ENCODE measurements at places on chromosomes 12 and 14.

GRCh38 chr12:99915251-99916082, 69.3 kb downstream of the ANKS1B start:
- DNase-seq, result no peak

DNA sequence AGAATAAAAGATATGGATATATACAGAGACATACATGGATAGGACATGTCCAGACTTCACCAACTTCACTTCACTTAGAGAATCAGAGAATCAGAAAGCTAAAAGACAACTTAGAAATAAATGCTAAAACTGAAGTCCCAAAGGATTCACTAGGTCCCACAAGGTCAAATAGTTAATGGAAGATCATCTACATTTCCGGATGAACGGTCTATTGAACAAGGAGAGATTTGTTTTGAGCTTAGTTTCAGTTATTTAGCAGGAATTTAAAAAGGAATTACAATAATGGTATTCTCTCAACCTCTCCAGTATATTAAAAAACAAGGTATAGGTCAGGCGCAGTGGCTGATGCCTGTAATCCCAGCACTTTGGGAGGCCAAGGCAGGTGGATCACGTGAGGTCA, 187.0 kb downstream of the MED13L start:
- no peak for DNase-seq

DNA sequence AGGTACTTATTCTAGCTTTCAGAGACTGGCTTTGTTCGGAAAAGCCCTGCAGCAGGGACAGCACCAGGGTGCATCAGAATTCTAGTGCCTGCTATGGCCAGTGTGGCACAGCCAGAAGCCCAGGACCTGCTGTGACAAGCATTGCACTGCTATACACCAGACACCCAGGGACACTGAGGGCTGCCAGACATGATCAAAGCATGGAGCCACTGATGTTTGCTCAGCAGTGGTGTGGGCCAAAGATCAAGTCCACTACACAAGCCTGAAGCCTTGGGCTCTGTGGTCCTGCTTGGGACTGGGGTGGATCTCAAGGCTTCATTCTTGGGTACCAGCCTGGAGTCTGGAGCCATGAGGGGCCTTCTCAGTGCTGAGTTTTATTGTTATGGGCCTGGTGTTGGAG, 36.1 kb upstream of the CDKN3 start:
- no peak for DNase-seq

DNA sequence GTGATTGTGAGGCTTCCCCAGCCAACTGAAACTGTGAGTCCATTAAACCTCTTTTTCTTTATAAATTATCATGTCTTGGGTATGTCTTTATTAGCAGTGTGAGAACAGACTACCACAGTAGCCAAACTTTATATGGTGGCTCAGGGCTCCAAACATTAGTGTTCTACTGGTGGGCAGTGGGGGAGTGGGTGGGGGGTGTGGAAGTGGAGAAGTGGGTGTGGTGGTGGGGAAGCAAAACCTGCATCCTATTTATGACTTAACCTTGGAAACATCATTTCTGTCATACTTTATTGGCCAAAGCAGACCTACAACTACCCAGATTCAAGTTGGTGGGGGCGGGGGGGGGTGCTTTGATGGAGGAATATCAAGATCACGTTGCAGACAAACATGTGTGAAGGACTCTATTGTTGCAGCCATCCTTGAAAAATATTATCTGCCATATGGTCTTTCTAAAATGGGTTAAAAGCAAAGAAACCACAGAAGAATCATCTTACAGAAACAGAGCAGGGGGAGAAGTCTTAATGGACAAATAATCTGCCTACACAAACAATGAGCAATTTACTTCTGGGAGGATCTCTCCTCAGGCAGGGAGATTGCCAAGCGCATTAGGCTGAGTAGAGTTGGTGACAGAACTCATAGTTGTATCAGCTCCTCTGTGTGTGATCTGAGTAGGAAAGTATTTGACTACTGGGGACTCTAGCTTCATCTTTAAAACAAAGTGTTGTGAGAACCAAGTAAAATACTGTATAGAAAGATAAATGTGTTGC, 1.4 kb upstream of the PWP1 start:
- DNase-seq, result no peak

- DNase-seq, result no peak
Observed at GRCh38 chr12:133165776-133166175, 15.5 kb upstream of the ZNF268 start.

GRCh38 chr12:20985399-20985798, 145.6 kb upstream of the SLCO1B1 start:
- DNase-seq, result no peak

- DNase-seq, result no peak
Observed at GRCh38 chr12:45231515-45232145, 15.7 kb downstream of the ANO6 start.

- DNase-seq, result no peak
Observed at GRCh38 chr12:124520907-124521306, 46.5 kb downstream of the NCOR2 start.

DNA sequence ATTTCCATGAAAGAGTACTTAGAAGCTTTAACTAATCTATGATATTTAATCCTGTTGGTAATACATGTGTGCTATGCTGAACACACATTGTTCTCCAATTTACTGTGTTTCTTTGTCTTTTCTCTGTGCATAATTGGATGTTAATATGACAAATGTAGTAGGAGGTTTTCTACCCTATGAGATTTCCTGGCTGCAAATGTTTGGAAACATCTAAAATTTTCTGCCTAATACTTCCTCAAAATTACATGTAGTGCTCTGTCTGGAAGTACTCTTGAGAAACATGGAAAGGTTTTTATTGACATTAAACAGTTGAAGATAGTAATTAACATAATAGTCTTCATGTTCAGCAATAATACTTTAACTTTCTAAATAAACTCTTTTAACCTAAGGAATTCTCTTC, 213.0 kb downstream of the KITLG start:
- DNase-seq, result no peak

DNA sequence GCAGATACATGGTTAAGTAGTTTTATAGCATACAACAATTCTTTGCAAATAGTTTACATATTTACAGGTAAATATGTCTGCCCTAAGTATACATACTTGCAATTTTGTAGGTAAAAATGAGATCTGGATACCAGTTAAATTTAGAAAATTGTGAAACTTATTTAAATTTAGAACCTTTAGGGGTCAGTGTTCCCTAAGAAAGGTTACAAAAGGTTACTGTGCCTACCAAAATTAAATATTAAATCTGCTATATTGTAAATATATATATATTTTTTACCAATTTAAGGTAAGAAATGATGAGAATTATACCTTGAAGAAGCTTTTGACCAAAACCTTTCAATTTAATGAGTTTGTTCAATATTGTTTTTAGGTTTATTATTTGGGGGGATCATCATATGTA, 54.0 kb downstream of the MIPOL1 start:
- peak; percentile 5 for DNase-seq

GRCh38 chr14:70890826-70891659, 16.2 kb upstream of the PCNX1 start:
- no peak for DNase-seq

DNA sequence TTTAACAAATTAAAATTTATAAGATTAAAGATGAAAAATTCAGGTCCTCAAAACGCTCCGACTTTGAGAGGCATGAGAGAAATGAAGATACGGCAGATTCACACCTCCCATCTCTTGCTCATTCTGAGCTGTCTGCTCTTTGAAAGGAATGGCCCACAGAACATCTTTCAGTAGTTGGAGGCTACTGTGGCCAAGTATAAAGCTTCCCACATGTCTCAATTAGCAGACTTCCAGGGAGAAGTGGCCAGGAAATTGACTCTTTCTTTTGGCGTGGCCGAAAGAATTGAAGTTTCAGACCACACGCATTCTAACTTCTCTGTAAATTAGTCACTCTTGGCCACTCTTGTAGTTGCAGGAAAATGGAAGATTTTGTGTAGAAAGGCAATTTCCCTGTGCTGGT, 129.2 kb downstream of the DIP2B start:
- no peak for DNase-seq

- no peak for DNase-seq
Observed at GRCh38 chr12:112179341-112179740, 54.0 kb downstream of the TRAFD1 start.

DNA sequence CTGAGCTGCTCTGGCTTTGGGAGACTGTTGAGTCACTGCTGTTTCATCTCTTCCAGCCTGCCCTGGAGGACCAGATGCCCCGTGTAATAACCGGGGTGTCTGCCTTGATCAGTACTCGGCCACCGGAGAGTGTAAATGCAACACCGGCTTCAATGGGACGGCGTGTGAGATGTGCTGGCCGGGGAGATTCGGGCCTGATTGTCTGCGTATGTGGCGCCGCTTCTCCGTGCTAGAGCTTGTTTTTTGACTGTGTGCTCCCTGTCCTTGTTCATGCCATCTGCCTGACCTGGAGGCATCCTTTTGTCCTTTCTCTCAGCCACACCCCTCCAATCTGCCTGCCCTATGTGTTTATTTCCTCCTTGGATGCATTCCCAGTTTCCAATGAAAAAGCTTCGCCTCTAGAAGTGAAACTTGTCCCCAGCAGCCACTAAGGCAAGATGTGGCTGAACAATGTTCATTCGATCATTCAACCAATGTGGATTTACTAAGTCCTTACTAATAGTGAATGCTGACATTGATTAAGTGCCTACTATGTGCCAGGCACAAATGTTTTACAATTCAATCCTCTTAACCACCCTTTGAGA, 98.6 kb downstream of the NT5DC3 start:
- DNase-seq, result no peak

DNA sequence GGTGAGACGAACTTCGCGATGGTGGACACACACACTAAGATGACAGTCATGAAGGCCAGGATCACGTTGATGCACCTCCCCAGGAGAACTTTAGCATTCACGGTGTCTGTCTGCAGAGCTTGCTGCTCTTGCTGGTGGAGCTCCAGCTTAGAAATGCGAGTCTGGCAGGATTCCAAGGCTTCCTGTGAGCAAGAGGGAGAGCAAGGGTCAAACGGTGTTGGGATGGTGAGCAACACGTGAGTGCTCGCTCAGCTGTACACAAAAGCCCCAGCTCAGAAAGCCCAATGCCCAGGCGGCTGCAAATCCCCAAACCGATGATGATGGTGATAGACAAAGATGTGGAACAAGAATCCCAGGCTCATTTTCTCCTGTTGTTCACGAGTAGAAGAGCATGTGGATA, 78.8 kb downstream of the TMCC3 start:
- DNase-seq, result no peak

GRCh38 chr14:36976571-36977023, 195.8 kb downstream of the SLC25A21 start:
- DNase-seq, result no peak

- DNase-seq, result no peak
Observed at GRCh38 chr12:67871231-67871630, 118.0 kb upstream of the IFNG-AS1 start.

DNA sequence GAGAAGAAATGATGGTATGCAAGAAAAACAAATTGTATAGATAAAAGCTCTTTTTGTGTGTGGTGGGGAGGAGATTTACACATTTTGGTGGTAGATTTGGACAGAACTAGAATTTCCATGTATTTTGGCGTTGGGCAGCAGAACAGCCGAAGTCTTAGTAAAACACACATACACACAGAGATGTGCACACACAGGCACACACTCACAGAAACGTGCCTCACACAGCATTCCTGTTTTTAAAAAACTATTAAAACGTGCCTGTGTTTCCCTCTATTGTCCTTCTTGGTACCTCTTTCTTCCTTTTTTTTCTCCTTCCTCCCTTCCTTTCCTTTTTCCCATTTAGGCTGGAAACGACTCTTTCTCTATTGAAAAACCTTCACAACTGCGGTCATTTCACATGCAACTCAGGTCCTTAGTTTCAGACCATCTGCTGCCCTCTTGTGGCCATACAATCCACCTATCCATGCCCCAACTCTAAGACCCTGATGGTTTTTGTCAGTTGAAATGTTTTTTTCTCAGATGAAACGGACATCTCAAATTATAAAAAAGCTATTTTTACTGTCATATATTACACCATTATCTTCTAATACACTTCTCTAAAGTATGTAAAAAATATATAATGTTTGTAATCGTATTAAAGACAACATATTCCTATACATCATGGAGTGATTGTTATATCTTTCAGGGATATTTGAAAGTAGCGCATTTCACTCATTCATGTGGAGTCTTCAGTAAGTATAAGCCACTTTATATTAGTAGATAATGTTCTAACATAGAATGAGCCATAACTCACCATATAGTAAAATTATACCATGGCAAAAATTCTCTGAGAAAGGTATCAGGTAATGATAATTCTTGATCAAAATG, 386.7 kb upstream of the NOVA1 start:
- DNase-seq, result peak; percentile 80

GRCh38 chr12:74166096-74166495, 371.5 kb upstream of the ATXN7L3B start:
- DNase-seq, result no peak

DNA sequence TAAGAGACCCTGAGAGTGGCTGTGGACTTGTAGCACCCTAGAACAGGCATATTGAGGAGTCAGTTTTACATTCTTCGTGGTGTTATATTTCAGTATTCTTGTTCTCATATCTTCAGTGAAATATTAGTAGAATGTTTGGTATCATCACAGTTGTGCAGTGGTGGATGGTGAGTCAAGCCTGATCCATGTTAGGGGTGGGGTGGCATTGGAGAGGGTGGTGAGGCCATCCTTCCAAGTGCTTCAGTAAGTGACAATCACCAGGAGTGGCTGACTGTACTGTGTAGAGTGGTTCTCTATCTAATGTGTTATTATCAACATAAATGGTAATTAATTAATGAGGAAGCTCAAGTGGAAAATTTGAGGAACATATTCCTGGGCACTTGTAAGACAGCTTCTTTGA, 197.7 kb upstream of the SLC16A7 start:
- no peak for DNase-seq

GRCh38 chr14:53942970-53943750, 13.5 kb downstream of the BMP4 start:
- peak; percentile 69 for DNase-seq

- DNase-seq, result no peak
Observed at GRCh38 chr14:77044783-77045237, 16.3 kb upstream of the IRF2BPL start.
